ENCODE measurements at places on chromosomes 4 and X.

DNA sequence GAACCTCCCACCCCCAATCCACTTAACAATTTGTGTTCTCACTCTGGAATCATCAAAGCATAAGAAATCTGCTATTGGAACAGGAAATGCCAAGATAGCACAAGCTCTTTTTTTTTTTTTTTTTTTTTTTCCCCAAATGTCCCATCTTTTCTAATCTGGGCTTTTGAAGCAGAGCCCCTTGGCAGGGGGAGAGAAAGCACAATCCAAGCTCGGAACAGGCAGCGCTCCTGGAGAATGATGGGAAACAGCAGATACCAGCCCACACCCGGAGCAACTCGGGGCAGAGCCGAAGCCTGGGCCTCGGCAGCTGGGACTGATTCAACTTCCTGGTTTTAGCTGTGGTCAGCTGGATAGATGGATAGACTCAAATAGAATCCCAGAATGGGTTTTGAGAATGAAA, 235.1 kb downstream of the QDPR start:
- no peak for DNase-seq

DNA sequence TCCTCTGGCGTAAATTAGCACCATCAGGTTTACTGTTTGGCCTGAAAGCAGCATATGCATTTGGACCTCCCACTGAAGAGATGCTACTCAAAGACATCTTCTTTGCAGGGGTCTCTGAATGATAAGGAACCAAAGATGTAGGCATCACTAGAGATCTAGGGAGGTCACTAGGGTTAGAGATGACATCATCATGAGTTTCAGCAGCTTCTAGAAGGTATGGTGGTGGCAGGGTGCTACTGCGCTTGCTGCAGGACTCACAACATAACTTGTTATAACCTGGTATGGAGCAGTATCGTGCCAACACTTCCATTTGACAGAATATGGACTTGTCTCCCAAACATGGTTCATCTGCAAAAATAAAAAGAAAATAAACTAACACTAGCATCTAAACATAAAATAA, 251.6 kb downstream of the NPFFR2 start:
- no peak for DNase-seq

GRCh38 chr4:52234561-52235440, 183.7 kb downstream of the SPATA18 start:
- DNase-seq, result no peak

GRCh38 chrX:136555694-136556093, 23.7 kb downstream of the VGLL1 start:
- DNase-seq, result no peak

- DNase-seq, result no peak
Measured at GRCh38 chr4:187176261-187176910, 452.7 kb upstream of the FAT1 start.

DNA sequence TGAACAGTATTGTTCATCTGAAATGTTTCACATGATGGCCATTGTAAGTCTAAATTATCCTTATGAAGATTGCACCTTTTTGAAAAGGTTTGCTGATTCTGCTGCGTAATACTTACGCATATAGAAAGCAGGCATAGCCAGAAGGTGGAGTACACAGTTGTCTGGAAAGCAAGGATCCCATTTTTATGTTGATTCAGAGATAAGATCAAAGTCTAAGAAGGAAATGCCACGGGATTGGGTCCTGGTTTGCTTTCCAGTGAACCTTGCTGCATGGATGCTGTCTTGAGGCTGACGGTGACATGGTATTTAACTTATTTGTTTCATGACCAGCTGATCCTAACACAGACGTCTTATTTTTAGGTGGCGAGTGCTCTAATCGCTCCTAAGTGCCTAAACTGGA, 15.5 kb downstream of the MAGEA9B start:
- DNase-seq, result no peak

- DNase-seq, result no peak
Measured at GRCh38 chrX:29728639-29729038, 486.7 kb upstream of the MAGEB2 start.

GRCh38 chrX:35104626-35105025, 162.0 kb downstream of the FAM47B start:
- no peak for DNase-seq

DNA sequence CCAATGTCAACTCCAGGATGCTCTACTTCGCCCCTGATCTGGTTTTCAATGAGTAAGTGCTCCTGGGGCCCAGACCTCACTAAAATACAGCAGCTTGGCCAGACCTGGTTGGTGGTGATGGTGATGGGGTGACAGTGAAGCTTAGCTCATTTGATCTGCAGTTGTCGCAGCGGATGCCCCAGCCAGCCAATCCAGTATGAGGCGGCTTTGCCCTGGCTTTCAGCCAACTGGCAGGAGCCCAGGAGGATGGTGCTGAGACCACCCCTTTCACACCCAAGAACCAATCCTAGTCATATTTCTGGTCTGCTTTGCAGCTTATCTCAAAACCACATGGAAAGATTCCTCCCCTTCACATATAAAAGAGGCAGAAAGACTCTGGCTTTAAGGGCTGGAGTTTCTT, 173.8 kb downstream of the AR start:
- no peak for DNase-seq

- no peak for DNase-seq
Measured at GRCh38 chrX:8728932-8729535, 2.9 kb downstream of the ANOS1 start.

- DNase-seq, result no peak
Measured at GRCh38 chr4:169090484-169091215, 80.6 kb upstream of the CBR4 start.

- no peak for DNase-seq
Measured at GRCh38 chr4:106033469-106033868, 138.2 kb downstream of the NPNT start.

- DNase-seq, result no peak
Measured at GRCh38 chrX:56530011-56530410, 33.4 kb upstream of the UBQLN2 start.

DNA sequence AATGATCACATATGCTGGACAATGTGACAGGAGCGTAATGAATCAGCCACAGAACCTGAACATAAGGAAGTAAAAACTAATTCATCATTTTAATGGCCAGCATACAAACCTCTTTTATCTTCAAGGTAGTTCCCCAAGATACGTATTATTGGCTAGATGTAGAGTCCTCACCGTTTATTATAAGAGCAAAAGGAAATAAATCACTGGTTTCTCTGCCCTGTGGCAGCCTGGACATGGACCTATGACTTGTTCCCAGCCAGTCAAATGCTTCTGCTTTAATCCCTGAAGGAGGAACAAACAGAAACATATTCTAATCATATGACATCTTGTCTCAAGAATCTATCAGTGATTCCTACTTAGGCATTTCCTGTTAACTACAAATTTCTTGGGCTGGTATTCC, 86.8 kb upstream of the FAM241A start:
- no peak for DNase-seq

GRCh38 chr4:10003666-10004065, 17.6 kb downstream of the SLC2A9 start:
- DNase-seq, result no peak

DNA sequence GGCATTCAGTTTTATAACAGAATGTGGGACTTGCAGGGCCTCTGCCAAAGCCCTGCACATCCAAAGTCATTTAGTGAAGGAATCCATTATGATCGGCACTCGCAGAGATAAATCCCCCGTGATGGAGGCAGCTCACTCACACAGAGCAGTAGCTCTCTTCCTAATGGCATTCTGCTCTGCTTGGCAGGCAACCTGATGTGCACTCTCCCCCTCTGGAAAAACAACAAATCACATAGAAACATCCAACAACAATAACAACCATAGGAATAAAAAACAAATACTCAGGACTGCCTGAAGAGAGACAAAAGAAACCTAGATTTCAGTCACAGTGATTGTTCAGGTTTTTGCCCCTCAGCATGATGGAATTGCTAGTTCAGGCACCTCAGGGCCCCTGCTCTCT, 59.7 kb downstream of the NAA11 start:
- no peak for DNase-seq

DNA sequence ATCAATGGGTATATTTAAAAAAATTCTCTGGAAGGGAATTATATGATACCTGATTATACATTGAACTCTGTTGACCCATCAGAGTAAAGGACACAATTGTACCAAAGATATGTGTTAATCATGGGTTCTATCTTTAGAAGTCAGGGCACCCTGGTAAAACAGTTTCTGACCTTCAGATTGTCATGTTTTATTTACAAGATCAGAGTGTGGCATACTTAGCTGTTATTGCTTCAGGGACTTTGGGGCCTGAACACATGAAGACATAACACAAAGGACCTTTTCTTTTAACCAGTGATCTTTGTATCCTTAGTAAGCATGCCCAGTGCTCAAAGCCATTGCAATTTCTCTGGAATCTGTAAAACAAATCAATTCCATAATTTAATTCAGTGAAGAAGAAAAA, 204.8 kb upstream of the RPS6KA3 start:
- DNase-seq, result no peak

DNA sequence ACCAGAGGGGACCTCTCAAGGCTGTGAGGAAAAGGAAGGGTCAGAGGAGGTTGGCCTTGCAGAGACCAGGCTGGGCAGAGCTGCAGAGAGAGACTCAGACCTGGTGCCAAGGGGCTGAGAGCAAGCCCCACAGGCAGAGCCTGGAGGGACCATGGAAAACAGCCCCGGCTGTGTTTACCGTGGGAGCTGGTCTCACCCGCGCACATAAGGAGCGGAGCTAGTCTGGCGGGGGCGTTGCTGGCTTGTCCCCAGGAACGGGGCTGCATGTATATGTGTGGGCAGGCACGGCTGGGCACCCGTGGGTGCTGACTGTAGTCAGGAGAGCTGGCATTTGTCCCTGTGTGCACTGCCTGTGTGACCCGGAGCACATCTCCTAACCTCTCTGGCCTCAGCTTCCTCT, 45.7 kb downstream of the C4orf50 start:
- no peak for DNase-seq

Data from CD4-positive, alpha-beta memory T cell (primary cell).